Vagina (tissue), 2 donors: ENCODE measurements at places on chromosomes 3 and 15.

- no peak overlapping the region for H3K27ac ChIP-seq
- DNase-seq: no peak
- H3K4me3 ChIP-seq: no peak overlapping the region
- H3K27me3 ChIP-seq: no peaks in the 10 kb centered on the region
- H3K4me1 ChIP-seq: no peaks in the 10 kb centered on the region
These were observed 254.6 kb upstream of the RBMS3 start for GRCh38 chr3:29026286-29026685.

GRCh38 chr15:78004919-78005634 is 72.4 kb downstream of the TBC1D2B start:
- H3K4me1 ChIP-seq: peaks cover 58% of the 10 kb centered on the region
- DNase-seq: no peak
- H3K4me3 ChIP-seq: no peak overlapping the region

DNA sequence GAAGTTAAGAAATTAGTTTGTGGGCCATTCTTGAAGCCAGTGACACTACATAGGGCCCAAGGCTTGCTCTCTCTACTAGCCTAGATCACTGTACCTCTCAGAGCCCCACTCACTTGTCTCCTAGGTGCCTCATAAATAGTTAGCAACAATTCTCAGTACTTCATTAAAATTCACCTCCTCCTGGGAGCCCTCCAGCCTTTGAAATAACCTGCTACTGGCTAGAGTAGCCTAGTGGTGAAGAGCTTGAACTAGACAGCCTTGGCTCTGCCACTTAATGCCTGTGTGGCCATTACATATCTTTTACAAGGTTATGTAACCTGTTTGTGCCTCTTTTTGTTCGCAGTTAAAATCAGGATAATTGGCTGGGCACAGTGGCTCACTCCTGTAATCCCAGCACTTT is 89.3 kb downstream of the UBE2E2 start:
- no peaks in the 10 kb centered on the region for H3K4me1 ChIP-seq
- H3K36me3 ChIP-seq: no peaks in the 10 kb centered on the region
- H3K4me3 ChIP-seq: no peak overlapping the region
- no peak overlapping the region for H3K27ac ChIP-seq
- no peaks in the 10 kb centered on the region for H3K27me3 ChIP-seq

GRCh38 chr15:34496207-34496995 is 58.8 kb upstream of the GOLGA8A start:
- no peak overlapping the region for H3K4me3 ChIP-seq
- H3K4me1 ChIP-seq: peaks cover 20% of the 10 kb centered on the region
- no peak overlapping the region for H3K27ac ChIP-seq
- H3K36me3 ChIP-seq: no peaks in the 10 kb centered on the region
- H3K27me3 ChIP-seq: no peaks in the 10 kb centered on the region

GRCh38 chr3:62803276-62803675 is 71.9 kb downstream of the CADPS start:
- H3K4me1 ChIP-seq: no peaks in the 10 kb centered on the region
- no peak overlapping the region for H3K4me3 ChIP-seq
- no peak for DNase-seq
- H3K27me3 ChIP-seq: no peaks in the 10 kb centered on the region
- no peak overlapping the region for H3K27ac ChIP-seq
- H3K36me3 ChIP-seq: no peaks in the 10 kb centered on the region

GRCh38 chr3:136617198-136617597 is 135.0 kb downstream of the STAG1 start:
- H3K27ac ChIP-seq: no peak overlapping the region
- no peak overlapping the region for H3K4me3 ChIP-seq
- peaks cover 4% of the 10 kb centered on the region for H3K4me1 ChIP-seq
- H3K36me3 ChIP-seq: no peaks in the 10 kb centered on the region

DNA sequence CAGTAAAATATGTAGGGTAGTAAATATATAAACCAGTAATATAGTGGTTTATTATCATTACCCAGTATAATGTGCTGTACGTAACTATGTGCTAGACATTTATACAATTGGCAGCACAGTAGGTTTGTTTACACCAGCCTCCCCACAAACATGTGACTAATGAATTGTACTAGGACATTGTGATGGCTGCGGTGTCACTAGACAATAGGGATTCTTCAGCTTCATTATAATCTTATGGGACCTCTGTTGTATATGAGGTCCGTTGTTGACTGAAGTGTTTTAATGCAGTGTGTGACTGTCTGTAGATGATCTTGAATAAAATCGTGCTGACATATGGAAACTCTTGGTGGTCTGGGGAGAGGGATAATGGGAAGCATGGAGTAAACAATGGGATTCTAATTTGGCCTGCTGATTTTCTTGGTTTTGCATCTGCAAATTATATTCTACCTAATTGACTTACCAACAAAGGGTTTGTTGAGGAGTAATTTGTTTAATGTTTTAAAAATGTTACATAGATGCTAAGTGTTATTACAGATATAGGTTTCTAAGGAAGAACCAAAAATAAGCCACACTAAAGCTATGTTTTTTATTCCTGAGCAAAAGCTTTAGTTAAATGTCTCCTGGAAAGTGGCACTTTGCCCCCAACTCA is 496.5 kb upstream of the TBL1XR1 start:
- H3K4me3 ChIP-seq: no peak overlapping the region
- no peak for DNase-seq
- H3K27me3 ChIP-seq: no peaks in the 10 kb centered on the region
- no peaks in the 10 kb centered on the region for H3K36me3 ChIP-seq

DNA sequence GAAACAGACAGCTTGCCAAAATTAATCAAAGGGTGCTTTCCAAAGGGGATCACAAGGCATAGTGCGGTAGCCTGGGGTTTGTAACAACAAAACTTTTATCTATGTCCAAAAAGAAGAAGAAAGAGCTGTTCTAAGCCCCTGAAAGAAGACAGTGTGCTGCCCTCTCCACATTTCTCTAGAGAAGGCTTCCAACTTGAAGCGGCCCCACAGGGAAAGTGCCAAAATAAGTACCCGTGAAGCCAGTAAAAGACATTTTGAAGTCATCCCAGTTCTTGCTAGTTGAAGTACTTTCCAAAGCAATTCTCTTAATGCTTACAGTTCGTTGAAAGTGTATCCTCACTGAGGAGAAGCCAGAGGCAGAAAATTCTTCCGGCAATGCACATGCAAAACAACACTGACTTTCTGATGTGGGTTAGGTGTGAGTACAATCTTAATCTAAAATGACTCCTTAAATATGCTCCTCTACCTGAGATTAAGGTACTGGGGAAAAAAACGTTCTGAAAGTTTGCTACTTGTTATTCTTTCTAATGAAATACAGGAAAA is 21.3 kb downstream of the GPR15 start:
- H3K36me3 ChIP-seq: no peaks in the 10 kb centered on the region
- no peak overlapping the region for H3K4me3 ChIP-seq
- no peaks in the 10 kb centered on the region for H3K4me1 ChIP-seq
- no peak for DNase-seq
- no peaks in the 10 kb centered on the region for H3K27me3 ChIP-seq
- no peak overlapping the region for H3K27ac ChIP-seq
